ENCODE measurements at places on chromosomes 5 and 9.
A peak's percentile ranks its signal among the peaks of the same experiment; 100 is the strongest.

GRCh38 chr9:133932181-133932580, 59.9 kb downstream of the VAV2 start:
- peak; percentile 59 for DNase-seq

- no peak for DNase-seq
These were observed 2171.9 kb upstream of the WWC1 start for GRCh38 chr5:166119506-166119905.

DNA sequence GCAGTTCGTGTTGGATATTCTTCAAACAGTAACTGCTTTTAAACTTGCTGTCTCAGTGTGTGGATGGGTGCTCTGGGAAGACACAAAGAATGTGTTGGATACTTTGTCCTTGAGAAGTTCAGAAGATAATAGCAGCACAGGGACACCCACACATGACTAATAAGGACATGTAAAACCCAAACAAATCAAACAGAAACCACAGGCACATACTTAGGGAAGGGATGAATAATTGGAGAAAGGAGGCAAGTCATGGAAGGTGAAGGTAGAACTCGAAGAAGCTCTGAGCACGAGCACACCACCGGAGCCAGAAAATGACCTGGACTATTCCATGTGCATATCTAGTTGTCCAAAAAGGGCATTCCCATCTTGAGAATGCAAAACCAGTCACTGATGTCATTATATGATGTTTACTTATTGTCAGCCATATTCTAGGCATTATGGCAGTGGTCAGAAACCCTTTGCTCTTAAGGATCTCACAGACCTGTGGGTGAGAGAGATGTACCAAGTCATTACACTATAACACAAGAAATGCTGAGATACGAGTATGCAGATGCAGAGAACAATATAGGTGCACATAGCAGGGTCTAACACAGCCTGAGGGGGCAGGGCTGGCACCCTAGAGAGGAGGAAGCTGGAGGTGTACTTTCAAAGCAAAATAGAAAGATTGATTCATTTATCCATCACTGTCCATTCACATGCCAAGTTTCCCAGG, 152.9 kb downstream of the PIK3R1 start:
- DNase-seq = no peak

GRCh38 chr5:55123365-55123764, 20.9 kb downstream of the GZMA start:
- no peak for DNase-seq

- no peak for DNase-seq
These were observed 113.6 kb upstream of the RAPGEF1 start for GRCh38 chr9:131853434-131853833.

- DNase-seq = no peak
These were observed 1011.5 kb upstream of the ACO1 start for GRCh38 chr9:31372799-31373587.

GRCh38 chr9:93009337-93010015, 49.0 kb upstream of the SUSD3 start:
- DNase-seq = no peak

DNA sequence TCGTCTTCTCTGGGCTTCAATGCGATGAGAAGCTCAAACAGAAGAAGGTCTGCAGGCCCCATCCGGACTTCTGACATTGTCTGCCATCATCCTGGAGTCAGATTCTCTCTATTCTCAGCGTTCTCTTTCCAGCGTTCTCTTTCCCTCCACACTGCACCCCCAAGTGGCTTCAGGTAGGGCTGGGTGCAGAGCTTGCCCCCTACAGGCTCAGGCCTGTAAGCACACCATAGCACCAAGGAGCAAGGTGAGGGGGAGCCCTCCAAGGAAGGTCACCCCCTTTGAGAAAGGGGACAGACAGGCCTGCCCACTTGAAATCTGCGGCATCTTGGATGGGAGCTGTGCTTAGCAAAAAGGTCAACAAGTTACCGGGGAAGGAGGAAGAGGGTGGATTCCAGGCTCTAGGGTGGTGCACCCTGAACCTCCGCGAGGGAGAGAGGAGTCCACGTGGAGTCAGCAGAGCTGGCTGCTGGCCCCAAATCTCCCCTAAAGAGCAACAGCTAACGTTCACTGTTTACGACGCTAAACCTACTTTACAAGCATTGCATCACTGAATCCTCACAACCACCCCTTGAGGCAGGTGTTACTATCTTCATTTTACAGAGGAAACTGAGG, 27.5 kb downstream of the GPX3 start:
- peak; percentile 47 for DNase-seq

DNA sequence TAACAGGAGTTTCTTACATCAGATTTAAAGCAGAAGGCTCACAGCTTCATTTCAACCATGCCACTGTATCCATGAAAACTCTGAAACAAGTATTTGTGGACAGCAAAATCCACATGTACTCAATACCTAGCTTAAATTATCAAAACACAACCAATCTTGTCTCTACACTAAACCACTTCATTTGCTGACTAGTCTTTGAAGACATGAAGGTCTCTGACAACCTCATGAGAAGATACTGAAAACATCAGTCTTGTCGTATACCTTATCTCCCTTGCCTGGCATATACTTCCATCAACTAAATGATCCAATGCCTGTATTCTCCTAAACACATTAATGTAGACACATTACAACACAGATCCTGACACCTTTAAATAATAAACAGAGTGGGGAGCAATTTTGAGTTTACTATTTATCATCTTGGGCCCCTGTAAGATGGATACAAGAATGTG, 2.9 kb downstream of the RPS23 start:
- no peak for DNase-seq

DNA sequence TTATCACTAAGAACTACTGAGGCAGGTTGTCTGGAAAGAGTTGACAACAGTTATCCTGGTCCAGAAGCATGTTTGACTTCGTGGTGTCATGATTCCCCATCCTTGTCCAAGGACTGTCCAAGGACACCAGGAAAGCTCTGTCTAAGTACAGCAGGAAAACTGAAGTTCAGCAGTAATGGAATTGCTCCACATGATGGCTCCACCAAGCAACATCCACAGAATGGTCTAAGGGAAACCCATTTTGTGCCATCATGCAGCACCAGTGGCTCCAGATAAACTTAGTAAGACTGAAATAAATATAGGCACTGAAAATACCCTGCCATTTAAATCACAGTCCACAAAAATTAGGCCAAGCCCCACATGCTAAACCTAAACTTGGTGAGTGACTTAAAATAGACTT, 192.8 kb downstream of the CDH18 start:
- DNase-seq = no peak

DNA sequence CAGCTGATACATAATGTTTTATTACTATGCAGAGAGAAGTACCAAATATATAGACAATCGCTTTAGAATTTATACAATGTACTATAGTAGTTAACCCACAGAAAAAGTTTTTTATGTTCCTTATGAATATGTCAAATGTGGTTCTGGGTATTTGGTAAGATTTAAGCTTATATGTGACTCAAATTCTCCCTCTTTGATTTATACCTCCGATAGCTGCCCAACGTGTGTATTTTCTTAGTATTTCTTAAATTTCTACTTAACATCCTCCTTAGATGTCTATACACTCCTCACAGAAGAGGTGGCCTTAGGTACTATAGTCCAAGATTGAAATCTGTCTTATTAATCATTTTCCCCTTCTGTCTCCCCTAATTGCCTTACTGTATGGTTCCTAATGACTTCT, 138.6 kb upstream of the TNFAIP8 start:
- DNase-seq = no peak

DNA sequence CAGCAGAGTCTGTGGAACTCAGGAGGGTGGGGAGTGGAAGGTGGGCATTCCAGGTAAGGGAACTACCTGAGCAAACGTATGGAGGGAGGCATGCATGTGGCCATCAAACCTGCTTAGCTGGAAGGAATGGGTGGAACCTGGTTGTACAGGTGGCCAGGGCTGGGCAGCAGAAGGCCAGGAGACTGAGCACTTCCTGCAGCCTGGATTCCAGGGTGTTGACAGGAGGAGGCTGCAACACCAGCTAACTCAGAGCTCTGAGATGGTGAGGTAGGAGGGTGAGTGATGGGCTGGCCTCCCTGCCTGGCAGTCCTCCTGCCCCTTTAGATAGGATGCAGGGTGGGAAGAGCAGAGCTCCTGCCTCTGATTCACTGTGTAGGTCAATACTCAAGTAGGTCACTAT, 92.5 kb upstream of the CPEB4 start:
- DNase-seq = no peak

GRCh38 chr5:32708949-32709348, 2.2 kb upstream of the NPR3 start:
- DNase-seq = no peak

DNA sequence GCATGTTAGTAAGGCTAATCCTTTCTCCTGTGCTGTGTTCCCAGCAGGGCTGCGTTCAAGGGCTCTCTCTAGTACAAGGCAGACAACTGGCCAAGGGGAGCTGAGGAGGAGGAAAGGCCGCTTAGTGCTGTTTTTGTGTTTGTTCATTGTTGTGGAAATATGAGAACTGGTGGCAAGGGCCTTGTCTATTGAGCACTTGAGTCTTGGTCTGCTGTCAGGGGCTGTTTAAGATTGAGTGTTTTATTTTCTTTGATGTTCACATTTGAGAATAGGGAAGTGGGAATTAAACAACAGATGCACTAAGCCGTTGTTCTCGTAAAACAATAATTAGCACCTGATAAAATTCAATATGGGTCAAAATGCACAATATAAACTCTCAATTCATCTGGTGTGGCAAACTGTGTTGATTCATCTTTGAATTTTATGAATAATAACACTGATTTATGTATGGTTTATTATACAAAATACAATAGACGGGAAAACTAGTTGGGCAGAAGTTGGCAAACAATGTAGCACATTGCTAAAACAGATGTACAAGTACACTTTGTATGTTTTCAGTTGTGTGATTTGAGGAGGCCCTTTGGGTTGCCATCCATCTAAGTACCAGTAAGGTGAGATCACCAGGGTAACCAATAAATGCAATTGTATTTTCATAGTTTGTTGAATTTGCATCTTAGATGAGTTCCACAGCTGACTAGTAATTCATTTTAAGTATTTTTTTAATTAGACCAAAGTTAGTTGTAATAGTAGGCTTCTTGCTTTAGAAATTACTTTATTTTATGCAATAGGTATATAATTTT, 97.6 kb upstream of the GRHPR start:
- no peak for DNase-seq

GRCh38 chr5:124819201-124819600, 72.8 kb upstream of the ZNF608 start:
- no peak for DNase-seq

- no peak for DNase-seq
These were observed 44.2 kb downstream of the KIAA1958 start for GRCh38 chr9:112530751-112531205.

DNA sequence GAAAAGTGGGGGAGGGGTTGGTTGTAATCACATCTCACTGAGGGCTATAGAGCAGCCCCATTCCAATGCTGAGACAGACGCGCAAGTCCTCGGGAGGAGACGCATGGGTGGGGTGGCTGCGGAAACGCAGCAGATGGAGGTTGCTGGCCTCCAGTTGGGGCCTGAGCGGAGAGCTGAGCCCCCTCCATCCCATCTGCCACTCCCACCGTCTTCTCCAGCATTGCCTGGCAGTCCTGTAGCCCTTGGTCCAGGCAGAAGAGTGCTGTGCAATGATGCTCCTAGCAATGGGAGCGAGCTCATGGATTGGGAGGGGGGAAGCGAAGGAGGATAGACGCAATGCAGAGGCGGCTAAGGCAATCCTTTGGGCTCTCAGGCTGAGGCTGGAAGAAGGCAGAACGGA, 79.4 kb upstream of the GLRA1 start:
- no peak for DNase-seq

GRCh38 chr9:132168347-132168746, 6.5 kb downstream of the NTNG2 start:
- no peak for DNase-seq

DNA sequence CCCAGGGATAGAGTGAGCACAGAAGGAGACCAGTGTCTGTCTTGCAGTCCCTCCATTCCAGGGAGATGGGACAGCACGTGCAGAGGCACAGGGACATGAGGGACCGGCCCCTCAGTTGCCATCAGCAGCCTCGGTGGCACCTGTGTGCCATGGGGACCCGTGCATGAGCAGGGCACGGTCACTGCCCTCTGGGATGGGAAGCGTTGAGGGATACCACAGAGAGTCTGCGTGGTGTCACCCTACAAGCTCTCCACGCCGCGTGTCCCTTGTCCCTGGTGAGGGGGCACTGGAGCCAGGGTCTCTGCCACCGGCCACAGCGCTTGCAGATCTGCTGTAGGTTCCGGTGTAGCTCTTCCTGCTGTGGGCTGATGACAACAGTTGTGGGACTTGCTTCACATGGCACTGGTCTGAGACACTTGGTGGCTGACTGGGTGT, 108.1 kb downstream of the CACNA1B start:
- DNase-seq = no peak

GRCh38 chr5:72074251-72074650, 33.0 kb upstream of the MAP1B start:
- DNase-seq = no peak

GRCh38 chr5:169922474-169922873, 57.8 kb downstream of the INSYN2B start:
- DNase-seq = no peak

DNA sequence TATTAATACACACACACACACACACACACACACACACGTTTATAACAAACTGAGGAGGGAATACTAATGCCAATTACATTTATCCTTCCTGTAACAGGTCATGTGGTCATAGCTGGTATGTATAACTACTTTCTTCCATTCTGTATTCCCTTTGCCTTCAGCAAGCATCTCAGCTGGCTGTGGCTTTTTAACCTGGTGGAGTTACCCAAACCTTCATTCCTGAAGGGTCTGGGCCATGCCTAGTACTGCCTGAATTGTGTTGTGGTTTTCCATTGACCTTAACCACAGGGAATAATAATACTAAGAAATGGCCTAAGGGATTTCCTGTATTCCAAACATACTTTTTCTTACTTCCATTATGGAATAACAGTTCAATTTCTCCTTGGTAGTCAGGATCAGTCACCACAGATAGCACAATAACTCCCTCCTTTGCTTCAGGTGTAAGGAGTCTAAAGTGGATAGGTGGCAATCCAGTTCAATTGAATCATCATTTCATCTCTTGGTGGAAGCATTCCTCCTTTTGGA, 222.2 kb upstream of the MEF2C start:
- no peak for DNase-seq

DNA sequence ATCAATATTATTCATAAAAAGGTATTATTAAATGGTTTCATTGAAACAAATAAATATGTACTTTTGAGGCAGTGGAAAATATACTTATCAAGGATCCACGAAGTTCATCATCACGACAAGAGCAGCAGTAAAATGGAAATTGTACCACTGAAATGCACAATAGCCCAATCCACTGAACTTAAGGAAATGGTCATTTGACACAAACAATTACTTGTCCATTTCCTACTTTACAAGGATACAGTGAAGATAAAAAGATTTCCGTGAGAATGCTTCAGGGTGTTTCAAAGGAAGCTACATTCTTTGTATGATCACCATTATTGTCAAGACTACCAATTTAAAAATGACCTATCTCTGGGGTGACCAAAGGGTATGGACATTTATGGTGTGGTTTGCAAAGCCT, 210.3 kb downstream of the SYK start:
- no peak for DNase-seq

DNA sequence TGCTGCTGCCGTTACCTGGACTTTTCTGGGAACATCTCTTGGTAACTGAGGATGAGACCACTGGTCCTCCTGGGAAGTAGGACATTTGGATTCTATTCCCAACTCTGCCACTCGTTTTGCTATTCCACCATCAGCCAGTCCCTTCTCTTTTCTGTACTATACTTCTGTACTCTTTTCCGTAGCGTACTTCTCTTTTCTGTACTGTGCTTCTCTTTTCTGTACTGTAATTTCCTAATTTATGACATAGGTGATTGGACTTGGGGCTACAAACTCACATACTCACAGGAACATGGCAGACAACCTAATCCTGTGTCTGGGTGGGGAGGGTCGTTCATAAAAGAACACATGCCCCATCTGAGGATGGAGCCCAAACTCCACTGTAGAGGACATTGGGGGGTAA, 335.3 kb upstream of the PANK3 start:
- DNase-seq = no peak

GRCh38 chr5:115844321-115844817, 2.6 kb downstream of the AP3S1 start:
- no peak for DNase-seq
